HS-5 (cell line): ENCODE measurements at places on chromosomes 11 and 22.

DNA sequence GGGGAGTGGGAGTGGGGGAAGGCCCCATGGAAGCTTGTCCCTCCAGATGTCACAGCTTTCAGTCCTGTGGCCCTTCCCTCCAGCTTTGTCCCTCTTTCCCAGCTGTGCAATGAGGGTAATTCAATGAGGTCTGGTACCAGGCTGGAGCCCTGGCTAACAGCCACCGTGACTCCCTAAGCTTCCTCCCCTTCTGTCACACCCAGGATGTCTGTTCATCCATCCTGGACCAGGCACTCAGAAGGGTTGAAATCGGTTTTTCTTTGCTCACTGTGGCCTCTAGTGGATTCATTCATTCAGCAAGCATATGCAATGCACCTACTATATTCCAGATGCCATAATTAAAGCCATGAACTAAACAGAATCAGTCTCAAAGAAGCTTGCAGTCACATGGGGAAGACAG lies 38.7 kb downstream of the SYT13 start:
- no peak for DNase-seq

DNA sequence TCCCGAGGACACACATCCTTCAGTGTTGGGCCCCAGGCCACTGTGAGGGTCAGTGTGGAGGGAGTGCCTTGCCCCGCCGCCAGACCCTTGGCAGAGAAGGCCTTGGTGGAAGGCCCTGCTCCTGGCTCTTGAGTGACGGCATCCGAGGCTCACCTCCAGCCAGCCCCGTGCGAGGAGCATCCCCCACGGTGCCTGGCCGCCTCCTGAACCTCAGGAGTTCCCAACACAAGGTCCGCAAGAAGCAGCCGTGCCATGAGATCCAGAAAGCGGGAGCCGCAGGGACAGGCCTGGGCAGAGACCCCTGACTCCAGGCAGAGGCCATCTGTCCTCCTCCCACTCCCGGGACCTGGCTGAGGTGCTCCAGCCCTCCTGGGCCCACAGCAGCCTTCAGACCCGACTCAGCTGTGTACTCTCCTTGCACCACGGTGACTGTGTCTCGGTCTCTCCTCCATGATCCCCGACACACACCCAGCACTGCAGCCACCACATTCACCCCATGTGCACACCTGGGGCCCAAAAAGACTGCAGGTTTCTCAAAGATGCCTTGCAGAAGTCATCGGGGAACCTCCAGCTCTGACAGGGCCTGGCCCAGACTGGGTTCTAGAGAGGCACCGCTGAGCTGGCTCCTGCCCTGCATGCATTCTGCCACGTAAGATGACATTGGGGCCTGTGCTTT lies 870.2 kb downstream of the BRD1 start:
- DNase-seq, result no peak

GRCh38 chr22:19638282-19639015 lies 75.9 kb upstream of the SEPTIN5 start:
- DNase-seq, result no peak

- DNase-seq, result no peak
Observed at GRCh38 chr11:103157542-103157941, 48.3 kb downstream of the DYNC2H1 start.

DNA sequence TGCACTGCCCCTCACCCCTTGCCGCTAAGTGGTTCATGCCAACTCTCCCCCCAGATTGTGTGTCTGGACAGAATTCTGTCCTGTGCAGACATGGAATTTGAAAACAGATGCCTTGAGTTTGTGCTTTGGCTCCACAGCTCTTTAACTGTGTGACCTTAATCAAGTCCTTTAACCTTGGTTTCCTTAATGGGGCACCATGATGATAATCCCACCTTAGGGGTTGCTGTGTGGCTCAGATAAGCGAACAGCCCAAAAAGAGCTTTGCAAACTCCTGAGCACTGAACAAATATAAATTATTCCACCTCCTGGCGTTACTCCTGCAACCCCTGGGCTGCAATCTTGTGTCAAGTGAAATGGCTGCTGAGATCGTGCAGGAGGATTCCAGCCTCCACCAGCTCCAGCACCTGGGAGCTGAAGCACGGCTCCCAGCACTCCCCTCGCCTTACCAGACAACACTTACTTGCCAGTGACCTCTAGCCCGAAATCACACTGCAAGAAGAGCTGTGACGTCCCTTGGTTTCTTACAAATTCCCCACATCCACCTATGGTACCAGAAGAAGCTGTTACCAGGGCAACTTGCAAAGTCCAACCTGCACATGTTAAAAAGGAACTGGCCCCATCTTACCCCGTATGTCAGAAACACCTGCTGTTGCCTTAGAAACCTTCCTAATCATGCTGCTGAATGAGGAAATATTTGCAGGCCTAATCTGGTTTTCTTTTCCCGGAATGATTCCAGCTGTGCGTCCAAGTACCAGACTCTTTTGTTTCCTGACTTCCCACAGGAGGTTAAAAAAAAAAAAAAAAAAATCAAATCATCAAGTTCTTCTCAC lies 13.2 kb downstream of the VPS37C start:
- DNase-seq, result no peak

- no peak for DNase-seq
Observed at GRCh38 chr11:64254326-64254725, 3.0 kb downstream of the PLCB3 start.

GRCh38 chr11:34631737-34632104 lies 10.8 kb downstream of the EHF start:
- no peak for DNase-seq

DNA sequence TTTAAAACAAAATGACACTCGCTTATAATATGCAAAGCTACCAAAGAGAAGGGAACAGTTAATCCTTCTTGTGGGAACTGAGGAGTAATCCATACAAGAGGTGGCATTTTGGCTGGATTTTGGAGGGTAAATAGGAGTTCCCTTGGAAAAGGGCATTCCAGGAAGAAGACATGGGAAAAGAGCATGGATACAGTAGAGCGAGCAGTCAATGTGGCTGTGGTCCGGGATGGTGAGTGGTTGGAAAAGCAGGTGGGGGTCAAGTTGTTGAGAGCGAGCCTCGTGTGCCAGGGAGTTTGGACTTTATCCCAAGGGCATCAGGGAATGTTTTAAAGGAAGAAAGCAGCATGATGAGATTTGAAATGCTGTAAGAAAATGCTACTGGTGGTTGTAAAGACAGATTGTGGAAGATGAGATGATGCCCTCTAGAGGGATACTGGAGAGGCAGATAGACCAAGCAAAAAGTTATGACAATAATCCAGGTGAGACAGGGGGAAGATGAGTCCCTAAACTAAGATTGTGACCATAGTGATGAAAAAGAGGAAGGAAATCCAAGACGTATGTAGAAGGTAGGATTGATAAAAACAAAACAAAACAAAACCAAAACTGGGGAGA lies 3.8 kb upstream of the MMP7 start:
- no peak for DNase-seq
